Activated CD8-positive, alpha-beta memory T cell treated with anti-CD3 and anti-CD28 coated beads for 1 hour (primary cell): ENCODE measurements at places on chromosomes 16 and 17.

- no peak for DNase-seq
Measured at GRCh38 chr16:50574745-50575136, 26.5 kb downstream of the NKD1 start.

- no peak for DNase-seq
Measured at GRCh38 chr17:78394209-78394608, 15.8 kb downstream of the PGS1 start.

DNA sequence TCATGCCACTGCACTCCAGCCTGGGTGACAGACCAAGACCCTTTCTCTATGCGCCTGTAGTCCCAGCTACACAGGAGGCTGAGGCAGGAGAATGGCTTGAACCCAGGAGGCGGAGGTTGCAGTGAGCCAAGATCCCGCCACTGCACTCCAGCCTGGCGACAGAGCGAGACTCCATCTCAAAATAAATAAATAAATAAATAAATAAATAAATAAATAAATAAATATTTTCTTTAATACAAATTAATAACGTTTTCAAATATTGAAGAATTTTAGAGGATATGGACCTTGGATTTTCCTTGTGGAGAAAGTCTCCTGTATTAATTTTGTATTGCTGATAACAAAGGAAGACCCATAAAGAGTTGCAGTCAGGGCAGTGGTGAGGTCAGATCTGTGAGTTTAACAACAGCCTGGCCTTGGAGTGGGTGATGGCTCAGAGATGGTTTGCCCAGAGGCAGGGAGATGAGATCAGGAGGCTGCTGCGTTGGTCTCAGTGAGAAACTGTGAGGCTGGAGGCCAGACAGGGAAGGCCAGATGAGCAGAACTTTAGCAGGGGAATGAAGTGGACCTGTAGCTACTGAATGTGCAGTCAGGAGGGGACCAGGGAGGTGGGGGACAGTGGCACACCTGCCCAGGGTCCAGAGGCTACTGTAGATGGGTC is 4.4 kb upstream of the ASGR1 start:
- no peak for DNase-seq

DNA sequence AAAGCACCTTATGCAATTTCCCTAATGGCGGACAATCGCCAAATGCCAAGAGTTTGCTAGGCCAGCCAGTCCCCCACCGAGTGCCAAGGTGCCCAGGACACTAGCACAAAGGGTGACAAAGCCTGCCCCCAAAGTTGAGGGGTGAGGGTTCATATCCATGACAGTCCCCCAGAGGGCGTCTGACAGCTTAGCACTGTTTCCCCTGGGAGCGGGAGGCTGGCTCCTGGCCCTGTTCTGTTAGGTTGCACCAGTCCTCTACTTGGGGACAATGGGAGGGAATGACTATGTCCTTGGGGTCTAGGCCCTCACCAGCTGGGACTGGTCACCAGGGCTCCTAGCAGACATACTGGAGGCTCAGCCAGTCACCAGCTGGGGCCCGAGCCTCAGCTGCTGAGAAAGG is 66.9 kb downstream of the MYO18A start:
- no peak for DNase-seq

GRCh38 chr16:79404571-79404970 is 196.0 kb downstream of the MAF start:
- no peak for DNase-seq

DNA sequence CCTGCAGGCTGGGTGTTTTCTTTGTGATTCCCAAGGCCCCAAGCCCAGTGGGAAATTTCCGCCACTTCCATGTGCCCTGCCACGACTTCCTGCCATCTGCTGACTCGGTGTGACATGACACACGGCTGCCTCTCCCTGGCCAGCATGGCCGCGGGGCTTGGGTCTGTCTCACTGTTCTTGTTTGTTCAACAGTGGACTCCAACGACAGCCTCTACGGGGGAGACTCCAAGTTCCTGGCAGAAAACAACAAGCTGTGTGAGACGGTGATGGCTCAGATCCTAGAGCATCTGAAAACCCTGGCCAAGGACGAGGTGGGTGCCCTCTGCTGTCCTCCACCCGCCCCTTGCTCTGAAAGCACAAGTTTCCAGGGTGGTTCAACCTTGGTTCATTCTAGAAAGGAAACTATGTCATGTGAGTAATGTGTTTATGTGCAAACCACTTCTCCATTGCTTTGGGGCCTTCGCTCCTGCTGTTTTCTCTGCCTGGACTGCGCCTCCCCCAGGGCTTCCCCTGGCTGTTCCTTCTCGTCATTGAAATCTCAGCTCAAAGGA is 26.8 kb downstream of the KNOP1 start:
- no peak for DNase-seq

GRCh38 chr17:48500435-48501426 is 30.1 kb downstream of the HOXB1 start:
- DNase-seq: no peak

DNA sequence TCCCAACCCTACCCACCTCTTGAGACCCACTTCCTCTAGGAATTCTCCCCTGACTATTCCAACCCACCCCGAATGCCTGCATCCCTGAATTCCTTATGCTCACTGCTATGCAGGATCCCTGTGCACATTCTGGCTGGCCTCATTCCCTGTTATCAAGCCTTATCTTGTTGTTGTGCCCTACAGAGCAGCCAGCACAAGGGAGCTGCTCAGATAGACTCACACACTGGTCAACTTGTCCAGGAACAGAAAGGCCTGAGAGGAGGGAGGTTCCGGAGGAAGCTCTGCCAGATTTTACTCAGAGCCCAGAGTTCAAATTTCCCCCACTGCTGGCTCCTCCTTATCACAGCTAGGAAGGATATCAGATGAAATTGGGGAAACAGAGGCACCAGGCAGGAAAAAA is 24.8 kb upstream of the MYO18A start:
- DNase-seq: no peak

- no peak for DNase-seq
Measured at GRCh38 chr16:17802571-17802970, 331.8 kb upstream of the XYLT1 start.

- DNase-seq: no peak
Measured at GRCh38 chr17:61136296-61136695, 263.3 kb upstream of the TBX2 start.

DNA sequence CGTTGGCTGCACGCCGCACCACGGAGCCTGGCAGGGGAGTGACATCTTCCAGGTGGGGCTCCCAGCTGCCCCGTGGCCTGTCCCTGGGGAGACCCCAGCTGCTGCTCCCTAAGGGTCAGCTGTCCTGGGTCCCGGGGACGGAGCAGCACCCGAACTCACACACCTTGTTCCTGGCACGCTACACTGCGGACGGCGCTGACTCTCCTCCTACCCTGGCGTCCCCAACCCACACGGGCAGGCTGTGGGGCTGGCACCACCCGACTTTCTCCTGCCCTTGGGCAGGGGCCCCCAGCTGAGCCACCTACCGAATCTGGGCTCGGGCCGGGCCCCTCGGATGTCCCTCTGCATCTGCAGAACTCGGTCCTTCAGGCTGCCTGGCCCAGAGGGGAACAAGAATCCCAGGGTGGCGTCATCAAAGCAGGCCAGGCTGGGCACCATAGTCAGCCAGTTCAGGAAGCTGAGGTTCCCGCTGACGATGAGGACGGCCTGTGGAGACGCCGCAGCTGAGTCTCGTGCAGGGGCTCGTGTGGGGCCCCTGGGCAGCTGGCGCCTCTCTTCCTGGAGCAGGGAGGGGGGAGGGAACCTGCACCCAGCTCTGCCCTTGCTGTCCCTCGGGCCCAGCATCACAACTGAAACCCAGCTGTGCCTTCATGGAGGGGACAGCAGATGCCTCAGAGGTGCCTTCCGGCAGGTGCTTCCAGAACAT is 70.5 kb upstream of the GNG13 start:
- DNase-seq: no peak

DNA sequence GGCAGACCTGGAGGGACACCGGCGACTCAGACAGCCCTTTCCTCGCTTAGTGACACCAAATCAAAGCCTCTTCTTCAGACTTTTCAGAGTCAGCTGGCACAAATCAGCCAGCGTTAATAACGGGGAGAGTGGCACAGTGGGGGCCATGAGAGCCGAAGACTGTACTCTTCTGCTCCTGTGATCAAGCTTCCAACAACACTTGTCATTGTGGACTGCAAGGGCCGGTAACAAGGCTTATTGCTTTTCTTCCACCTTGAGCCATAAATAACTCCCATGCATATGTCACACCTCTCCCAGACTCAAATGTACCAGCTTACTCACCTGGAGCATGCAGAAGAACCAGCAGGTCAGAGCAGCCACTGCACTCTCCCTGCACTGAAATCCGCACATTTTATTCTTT is 12.8 kb downstream of the FLCN start:
- DNase-seq: no peak

DNA sequence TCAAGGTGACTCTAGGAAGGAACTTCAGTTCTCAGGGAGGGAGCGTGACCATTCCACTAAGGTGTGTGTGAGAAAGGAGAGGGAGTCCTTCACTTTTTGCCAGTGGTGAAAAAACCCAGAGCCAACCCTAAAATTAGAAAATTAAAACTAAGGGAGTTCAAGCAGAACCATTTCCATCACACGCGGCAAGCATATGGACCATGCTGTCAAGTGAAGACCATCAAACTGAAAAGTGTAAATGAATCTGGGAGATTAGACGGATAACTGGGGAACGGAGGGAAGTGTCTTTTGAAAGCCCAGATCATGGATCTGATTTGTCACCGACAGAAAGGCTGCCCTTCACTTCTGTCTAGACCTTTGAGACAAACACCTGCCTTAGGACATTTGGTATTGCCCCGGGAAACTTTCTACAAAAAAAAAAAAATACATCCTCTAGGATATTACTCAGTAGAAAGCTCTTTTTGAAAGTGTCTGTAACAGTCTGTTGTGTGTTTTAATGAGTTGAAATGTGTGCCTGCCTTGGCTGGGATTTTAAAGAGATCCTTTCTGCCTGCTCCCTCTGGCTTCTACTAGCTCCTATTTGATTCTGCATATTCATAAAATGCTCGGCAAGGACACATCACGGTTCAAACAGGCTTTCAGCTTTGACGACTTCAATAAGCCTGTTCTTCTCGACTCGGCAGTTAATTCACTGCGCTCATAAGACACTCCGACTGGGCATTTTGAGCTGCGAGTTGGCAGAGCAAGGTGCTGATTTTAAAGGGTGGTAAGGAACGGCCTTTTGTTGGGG is 81.4 kb upstream of the ERCC4 start:
- no peak for DNase-seq

- DNase-seq: no peak
Measured at GRCh38 chr17:76691379-76692191, 19.2 kb downstream of the MXRA7 start.

- DNase-seq: no peak
Measured at GRCh38 chr16:53209429-53209828, 154.6 kb downstream of the CHD9 start.

GRCh38 chr16:77916111-77916510 is 106.2 kb upstream of the CLEC3A start:
- DNase-seq: no peak
